EL (cell line): ENCODE measurements at places on chromosomes 7 and 10.

GRCh38 chr10:67864607-67865371 is 19.7 kb upstream of the SIRT1 start:
- DNase-seq: no peak

- no peak for DNase-seq
Measured at GRCh38 chr10:113932854-113933253, 78.4 kb downstream of the NHLRC2 start.

- no peak for DNase-seq
Measured at GRCh38 chr7:91876391-91877133, 3.9 kb downstream of the MTERF1 start.

DNA sequence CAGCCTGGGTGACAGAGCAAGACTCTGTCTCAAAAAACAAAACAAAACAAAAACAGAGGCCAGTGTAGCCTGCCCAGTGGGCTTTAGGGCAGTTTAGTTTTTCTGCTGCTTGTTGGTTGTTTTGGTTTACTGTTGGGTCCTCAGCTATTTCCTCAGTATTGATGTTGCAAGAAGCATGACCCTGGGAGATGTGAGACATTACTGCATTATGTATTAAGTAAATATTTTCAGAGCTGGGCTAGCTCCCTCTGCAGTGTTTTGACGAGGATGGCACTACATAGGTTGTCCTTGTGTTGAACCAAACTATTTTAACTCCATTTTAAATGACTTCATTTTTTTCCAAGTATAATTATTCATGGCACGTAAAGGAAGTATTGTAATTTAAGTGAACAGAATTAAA is 4.8 kb downstream of the AKAP9 start:
- peak; percentile 61 for DNase-seq

GRCh38 chr7:102205915-102206314 is 80.8 kb upstream of the SH2B2 start:
- no peak for DNase-seq
